ENCODE measurements at places on chromosomes 11 and 22.

GRCh38 chr22:31465307-31465706, 24.3 kb downstream of the EIF4ENIF1 start:
- DNase-seq, result no peak

- DNase-seq, result no peak
These were observed 48.0 kb downstream of the BUD13 start for GRCh38 chr11:116724813-116725212.

- no peak for DNase-seq
These were observed 15.4 kb upstream of the TMEM191C start for GRCh38 chr22:21451545-21452520.

DNA sequence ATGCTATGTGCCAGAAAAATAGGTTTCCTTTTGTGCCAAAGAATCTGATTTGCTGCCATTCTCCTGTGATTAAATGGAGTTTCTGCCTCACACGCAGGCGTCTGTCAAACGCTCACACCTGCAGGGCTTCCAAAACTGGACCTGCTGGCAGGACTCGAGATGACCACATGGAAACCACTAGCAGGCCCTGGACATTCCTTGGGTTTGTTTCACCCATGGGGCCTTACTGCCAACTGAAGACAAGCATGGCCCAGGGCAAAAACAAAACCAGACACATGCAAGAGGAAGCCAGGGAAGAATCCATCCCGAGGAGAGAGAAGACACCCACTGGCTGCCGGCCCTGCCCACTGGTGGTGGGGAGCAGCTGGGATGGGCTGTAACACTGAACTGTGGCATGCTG, 55.9 kb upstream of the MN1 start:
- DNase-seq, result no peak

GRCh38 chr11:106061954-106062949, 14.9 kb downstream of the KBTBD3 start:
- DNase-seq, result no peak

- no peak for DNase-seq
These were observed 43.0 kb upstream of the RTL6 start for GRCh38 chr22:44540756-44541670.

GRCh38 chr11:30774496-30775232, 188.5 kb upstream of the MPPED2 start:
- no peak for DNase-seq
